ENCODE measurements at places on chromosomes 2 and 18.

DNA sequence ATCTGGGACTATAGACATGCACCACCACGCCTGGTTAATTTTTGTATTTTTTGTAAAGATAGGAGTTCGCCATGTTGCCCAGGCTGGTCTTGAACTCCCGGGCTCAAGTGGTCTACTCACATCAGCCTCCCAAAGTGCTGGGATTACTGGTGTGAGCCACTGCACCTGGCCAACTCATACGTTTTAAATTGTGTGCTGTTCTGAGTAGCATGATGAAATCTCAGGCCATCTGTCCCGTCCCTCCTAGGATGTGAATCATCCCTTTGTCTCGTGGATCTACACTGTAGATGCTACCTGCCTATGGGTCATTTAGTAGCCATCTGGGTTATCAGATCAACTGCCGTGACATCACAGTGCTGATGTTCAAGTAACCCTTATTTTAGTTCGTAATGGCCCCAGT, 38.5 kb upstream of the RMP24 start:
- DNase-seq, result no peak

GRCh38 chr18:48132797-48133655, 202.6 kb upstream of the SMAD2 start:
- no peak for DNase-seq

DNA sequence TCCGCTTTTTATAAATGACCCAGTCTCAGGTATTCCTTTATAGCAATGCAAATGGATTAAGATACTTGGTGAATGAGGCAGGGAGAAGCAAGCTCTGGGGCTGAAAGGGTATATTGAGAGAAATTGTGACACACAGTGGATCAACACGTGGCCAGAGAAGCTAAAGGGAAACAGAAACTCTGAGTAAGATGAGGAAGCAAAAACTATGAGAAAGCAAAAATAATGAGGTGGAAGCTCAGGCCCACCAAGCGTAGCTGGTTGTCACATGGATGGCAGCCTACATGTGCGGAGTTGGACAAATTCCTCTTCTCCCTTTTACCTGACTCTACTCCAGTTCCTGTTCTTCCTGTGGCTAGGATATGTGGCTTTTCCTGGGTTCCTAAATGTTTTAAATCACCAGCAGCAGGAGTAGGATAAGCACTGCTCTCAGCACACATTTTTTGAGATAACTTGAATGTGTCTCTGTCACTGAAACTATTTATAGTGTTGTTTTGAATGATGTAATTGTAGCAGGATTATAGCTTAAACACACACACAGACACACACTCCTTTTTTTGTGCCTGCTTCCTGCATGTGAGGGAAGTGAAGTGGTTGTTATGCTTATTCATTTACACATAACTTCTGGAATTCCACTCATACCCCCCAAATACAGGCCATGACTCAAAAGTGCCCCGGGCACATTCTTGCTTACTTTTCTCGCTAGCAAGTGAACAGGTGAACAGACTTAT, 30.1 kb upstream of the EPC2 start:
- peak; percentile 58 for DNase-seq

- peak; percentile 85 for DNase-seq
Measured at GRCh38 chr2:28274911-28275685, 117.6 kb upstream of the FOSL2 start.

DNA sequence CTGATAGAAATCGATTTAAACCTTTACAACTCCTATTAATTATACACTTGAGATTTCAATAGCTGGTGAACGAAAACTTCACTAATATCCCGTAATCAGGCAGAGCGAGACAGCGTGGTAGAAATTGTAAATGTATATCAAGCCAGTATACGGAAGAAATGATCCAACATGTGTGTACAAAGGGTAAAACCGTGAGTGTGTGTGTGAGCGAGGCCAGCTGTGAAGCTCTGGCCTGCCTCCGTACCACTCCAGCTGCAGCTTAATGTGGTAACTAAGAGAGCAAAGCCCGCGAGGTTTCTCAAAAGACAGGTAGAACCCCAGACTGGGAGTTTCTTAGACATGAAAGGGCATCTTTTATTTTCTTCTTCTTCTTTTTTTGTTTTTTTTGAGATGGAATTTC, 52.3 kb upstream of the ZNF516 start:
- DNase-seq, result no peak

DNA sequence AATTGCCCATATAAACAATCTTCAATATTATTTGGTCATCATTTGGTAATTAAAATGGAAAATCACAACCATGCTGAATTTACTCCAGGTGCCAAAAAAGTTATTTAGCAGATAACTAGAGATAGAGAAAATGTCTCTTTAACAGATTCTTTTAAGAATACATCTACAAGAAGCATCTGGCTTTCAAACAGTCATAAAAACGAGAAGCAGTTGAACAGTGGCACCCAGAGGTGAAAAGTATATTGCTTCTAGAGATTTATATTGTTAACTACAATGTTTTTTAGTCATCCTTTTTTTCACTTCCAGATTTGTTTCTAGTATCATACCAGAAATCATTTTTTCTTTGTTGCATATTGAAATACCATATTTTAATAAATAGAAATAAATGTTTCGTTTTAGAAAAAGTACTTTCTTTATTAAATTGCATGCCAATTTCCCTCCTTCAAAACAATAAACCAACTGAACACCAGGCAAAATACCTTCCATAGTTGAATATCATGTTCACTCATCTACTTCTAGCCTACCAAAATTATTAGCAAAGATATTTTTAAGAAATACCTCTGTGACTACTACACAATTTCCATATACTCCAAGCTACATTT, 65.4 kb upstream of the HNRNPA3 start:
- peak; percentile 68 for DNase-seq

DNA sequence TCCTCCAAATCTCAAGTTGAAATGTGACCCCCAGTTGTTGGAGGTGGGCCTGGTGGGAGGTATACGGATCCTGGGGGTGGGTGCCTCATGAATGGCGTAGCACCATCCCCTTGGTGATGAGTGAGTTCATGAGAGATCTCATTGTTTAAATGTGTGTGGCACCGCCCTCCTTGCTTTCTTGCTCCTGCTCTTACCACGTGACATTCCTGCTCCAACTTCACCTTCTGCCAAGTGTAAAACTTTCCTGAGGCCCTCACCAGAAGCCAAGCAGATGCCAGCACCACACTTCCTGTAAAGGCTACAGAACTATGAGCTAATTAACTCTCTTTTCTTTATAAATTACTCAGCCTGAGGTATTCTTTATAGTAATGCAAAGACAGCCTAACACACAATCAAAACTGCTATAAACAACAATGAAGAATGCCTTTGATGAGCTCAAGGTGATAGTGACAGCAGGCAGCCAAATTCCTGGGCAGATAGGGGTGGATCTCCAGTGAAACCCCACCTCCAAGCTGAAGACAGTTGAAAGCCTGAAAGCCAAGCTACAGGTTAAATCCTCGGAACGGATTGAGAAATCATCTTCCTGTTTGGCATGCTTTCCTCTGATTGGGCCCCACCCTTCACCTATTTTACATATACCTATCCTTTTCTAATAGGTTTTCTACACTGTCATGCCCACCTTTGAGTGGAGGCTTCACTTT, 26.9 kb downstream of the MCEE start:
- no peak for DNase-seq

DNA sequence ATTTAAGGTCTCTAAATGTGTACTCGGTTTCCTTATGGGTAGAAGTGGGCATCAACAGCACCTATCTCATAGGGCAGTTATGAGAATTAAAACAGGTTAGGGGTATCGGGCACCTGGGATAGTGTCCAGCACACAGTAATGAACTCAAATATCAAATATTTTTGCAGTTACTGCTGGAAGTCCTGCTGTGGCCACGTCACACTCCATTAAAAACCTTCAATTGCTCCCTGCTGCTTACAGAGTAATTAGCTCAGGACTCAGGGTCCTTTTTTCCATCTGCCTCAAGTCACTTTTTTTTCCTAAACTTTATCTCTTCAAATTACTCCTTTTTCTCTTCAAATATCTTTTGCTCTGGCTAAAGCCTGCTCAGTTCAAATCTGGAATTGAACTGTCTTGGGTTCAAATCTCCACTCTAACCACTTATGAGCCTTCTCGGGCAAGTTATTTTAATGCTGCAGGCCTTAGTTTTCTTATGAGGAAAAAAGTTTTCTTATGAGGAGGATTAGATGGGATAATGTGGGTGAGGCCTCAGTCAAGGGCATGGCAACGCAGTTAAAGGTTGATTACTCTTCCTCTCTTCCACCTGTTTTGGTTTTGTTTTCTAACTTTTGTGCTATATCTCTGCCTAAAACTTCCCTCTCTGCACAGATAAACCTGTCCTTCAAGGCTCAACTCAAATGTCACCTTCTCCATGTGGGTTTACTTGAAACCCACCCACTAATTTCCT, 36.6 kb downstream of the SPRED2 start:
- no peak for DNase-seq

- DNase-seq, result no peak
Measured at GRCh38 chr2:225602205-225602604, 202.7 kb downstream of the NYAP2 start.

- no peak for DNase-seq
Measured at GRCh38 chr18:6044773-6045172, 149.5 kb upstream of the TMEM200C start.

DNA sequence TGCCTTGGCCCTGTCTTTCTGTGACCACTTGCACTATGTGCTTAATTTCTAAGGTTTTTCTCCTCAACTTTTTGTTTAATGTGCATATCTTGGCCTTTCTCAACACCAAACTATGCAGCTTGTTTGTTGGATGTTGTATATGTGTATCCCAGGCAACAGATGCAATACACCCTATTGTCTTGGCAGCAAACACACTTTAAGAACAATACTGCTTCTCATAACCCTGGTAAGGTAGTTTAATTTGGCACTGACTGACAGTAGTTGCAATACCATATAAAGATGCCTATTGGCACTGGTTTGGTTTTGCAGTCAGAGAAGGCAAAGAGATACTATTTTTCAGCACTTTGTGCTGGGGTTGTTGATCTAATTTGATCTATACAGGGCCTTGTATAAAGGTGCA, 360.7 kb upstream of the CWC22 start:
- no peak for DNase-seq

DNA sequence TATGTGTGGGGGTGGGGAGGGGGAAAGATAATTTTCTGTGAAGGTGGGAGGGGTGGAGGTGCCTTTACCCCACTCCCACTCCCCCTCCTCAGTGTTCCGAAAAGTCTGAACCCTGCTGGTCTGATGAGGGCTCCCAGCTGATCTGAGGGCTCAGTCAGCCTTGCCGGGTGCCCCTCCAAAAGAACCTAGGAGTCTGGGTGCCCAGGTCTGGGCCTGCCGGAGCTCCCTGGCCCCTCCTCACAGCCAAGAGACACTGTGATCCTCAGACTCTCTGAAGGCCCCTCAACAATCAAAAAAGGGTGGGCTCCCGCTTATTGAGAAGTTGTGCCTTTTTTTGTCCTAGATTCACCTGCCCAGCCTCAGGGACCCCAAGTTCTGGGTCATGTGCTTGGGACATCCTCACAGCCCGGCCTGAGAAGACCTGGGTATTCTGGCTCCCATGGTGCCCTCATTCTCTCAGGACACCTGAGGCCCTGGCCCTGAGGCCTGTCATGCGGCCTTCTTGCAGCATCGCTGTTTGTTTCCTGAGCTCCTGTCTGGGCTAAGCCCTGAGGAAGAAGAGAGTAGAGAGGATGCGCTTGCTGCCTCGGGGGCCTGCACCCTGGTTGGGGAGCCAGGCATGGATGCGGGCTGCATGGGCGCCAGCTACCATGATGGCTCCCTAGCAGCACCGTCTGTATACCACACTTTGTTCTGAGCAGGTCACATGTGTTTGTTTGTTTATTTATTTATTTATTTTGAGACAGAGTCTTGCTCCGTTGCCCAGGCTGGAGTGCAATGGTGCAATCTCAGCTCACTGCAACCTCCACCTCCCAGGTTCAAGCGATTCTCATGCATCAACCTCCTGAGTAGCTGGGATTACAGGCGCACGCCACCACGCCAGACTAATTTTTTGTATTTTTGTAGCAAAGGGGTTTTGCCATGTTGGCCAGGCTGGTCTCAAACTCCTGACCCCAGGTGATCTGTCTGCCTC, 44.0 kb downstream of the SDC1 start:
- DNase-seq, result no peak

DNA sequence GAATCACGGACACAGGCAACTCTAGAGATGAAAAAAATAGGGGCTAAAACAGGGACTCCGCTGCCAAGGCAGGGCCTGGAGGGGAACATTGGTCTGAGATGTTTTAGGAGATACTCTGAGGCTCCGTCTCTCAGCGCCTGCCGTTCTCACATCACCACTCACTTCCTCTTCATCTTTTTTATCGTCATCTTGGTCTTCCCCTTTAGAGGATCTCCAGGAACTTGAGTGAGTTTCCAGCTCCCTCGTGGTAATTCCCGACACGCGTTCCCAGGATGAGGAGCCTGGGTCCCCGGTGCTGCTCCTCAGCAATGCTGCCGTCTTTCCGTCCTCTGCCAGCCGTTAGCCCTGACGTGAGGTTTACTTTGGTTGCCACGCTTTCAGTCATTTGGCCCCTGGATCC, 16.1 kb downstream of the MLPH start:
- DNase-seq, result no peak

- no peak for DNase-seq
Measured at GRCh38 chr18:43574974-43575373, 297.7 kb upstream of the SYT4 start.

DNA sequence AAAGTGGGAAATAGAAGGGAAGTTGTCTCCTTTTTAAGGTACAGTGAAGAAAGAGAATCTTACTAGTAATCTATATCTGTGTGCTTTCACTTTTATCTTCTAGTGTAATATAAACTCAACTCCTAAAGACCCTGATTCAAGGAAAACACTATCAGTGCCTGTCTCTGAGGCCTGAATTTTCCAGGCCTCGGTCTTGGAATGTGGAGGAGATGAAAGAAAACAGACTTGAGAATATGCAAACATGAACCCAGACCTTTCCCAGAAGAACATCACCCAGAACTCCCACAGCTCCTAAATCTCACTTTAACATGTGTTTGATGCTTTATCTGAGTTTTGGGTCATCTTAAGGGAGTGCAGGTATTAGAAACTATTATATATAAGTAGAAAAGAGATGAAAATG, 51.8 kb downstream of the EPB41L5 start:
- DNase-seq, result no peak

- DNase-seq, result peak; percentile 66
Measured at GRCh38 chr2:170747921-170748320, 22.3 kb upstream of the ERICH2 start.

- peak; percentile 60 for DNase-seq
Measured at GRCh38 chr2:231709636-231709980, 1.3 kb downstream of the PTMA start.

DNA sequence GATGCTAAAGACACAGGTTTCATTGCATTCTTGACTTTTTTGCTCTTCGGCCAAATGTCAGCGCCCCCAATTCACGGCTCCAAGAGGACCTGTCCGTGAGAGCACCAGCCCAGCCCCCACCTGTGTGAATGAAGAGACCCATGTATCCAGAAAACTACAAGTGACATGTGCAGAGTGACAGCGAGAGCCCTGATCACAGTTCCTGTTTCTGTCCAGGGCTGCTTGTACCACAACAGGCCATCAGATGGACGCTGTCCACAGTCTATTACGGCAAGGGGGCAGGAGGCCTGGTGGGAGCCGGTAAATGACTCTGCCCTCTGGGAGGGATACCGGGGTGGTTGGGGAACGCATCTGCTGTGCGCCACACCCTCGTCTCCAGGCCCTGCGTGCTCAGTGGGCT, 520.9 kb upstream of the ID2 start:
- no peak for DNase-seq
